Stimulated activated CD8-positive, alpha-beta memory T cell treated with anti-CD3 and anti-CD28 coated beads, Interleukin-2, amount 100 ng/mL, for 1 hour (primary cell): ENCODE measurements at places on chromosomes 12 and 14.
A peak's percentile ranks its signal among the peaks of the same experiment; 100 is the strongest.

DNA sequence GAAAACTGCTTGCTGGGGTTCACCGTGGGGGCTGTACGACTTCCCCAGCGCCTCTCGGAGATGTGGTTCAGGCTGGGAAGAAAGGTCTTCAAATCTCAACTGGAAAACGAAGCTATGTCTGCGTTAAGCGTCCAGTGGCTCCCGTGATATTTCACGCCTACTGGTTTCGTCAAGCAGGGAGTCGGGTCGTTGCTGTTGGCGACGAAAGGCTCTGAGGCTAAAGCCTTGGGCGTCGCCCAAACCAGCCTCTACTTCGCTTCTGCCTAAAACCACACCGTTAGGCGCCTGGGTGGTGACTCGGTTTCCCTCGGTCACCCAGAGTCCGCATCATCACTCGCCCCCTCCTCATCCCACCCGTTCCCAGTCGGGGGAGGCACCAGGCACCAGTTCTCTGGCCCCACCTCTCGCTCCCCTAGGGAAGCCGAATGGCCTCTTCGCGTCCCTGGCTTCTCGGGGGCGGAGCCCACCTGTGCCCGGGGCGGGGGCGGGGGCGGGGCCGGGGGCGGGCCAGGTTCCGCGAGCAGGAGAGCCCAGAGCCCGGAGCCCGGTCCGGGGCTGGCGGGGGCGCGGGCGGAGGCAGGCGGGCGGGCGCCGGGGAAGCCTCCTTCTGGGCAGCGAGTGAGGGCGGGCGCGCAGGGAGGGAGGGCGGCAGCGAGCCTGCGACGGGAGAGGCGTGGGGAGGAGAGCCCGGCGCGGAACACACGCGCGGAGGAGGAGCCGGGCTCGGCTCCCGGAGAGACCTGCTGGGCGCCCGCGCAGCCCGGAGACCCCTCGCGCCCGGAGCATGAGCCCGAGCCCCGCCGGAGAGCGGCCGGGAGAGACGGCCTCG lies at the start of gene B4GALNT3:
Gene B4GALNT3, plus strand, starts transcription at position 510 of the 829 bp plus-strand sequence. CDS start 438 bp downstream, outside the sequence.
- DNase-seq = no peak

GRCh38 chr14:50677527-50678063 lies 9.5 kb upstream of the SAV1 start:
- DNase-seq = no peak

DNA sequence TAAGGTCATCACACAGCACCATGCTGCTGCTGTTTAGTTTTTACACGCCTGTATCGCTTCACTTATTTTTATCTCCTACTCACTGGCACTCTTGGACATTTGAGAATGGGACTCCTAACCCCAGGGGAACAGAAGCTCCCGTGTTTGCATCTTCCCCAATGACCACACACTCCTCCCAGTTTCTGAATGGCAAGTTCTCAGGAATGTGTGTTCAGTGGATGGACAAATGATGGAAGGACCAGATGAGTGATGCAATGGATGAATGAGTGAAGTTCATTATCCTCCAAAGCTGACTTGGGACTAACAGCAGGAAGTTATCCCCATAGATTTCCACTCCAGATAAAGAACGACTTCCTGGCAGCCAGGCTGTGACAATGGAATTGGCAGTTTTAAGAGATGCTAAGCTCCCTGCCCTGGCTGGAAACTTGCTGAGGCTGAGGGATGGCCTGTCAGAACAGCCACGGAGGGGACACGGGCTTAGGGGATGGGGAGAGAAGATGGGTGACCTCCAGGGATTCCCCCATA lies 231.5 kb downstream of the SLC15A4 start:
- DNase-seq = no peak

DNA sequence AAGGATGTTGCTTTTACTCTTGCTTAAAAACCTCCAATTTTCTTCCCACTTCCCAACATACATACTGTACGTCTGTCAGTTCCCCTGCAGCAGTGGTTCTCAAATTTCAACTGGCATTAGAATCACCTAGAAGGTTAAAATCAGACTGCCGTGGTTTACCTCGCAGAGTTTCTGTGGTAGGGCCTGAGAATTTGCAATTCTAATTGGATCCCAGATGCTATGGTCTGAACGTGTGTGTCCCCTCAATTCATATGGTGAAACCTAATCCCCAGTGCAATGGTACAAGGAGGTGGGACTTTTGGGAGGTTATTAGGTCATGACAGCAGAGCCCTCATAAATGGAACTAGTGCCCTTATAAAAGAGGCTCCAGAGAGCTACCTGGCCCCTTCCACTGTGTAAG lies 226.9 kb downstream of the CRADD start:
- DNase-seq = no peak

- no peak for DNase-seq
Measured at GRCh38 chr14:76375484-76375883, 453 bp upstream of the ESRRB start.

DNA sequence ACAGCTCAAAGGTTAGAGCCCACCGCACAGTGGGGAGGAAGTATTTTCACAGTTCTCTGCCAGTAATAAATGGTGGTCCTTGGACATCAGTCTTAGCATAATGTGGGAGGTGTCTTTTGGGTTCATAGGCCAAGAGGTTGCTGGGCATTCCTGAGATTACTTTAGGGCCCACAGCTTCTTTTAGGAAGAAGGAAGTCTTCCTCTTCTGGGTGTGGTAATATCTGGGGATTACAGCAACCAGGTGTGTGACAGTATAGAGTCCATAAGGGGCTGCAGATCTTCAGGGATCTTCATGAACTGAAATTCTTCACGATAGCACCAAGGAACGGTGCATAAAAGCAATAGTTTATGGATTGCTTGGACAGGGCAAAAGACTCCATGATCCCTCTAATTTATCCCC lies 56.2 kb upstream of the PTGR2 start:
- no peak for DNase-seq

DNA sequence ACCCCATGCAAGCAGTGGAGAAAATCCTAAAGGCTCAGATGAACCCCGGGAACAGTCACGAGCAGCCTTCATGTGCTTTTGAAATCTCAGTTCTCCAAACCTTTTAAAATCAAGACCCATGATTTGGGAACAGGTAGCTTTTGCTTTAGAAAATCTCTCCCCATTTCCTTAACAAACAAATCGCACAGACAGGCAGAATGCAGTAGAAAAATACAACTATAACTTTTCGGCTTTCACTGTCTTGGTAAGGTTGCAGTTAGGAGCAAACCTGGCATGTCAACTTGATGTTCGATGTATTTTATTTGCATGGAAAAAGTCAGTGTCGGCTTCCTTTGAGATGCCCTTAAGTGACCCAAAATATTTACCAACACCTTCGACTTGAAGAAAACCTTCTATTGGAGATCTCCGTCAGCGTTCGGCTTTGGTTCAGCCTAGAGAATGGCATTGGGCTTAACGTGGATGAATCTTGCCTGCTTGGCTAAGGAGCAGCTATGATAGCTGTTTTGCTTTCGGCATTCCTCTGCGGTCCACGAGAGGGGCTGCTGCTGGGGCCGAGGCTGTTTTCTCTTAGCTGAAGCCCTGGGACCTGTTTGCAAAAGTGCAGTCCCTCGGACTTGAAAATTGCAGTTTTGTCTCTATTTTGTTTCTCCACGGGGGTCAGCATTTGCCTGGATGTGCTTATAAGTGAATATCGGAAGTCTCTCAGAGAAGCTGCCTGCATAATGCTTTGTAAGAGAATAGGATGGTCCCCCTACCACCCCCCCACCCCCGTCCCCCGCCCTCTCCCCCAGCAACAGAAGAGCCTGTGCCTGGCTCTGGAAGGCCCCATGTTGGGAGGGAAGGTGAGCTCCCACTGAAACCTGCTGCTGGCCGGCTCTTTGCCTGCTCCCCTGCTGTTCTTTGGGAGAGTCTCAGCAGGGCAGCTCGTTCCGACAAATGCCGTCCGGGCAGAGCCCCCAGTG lies 122.8 kb downstream of the AACS start:
- DNase-seq = no peak

DNA sequence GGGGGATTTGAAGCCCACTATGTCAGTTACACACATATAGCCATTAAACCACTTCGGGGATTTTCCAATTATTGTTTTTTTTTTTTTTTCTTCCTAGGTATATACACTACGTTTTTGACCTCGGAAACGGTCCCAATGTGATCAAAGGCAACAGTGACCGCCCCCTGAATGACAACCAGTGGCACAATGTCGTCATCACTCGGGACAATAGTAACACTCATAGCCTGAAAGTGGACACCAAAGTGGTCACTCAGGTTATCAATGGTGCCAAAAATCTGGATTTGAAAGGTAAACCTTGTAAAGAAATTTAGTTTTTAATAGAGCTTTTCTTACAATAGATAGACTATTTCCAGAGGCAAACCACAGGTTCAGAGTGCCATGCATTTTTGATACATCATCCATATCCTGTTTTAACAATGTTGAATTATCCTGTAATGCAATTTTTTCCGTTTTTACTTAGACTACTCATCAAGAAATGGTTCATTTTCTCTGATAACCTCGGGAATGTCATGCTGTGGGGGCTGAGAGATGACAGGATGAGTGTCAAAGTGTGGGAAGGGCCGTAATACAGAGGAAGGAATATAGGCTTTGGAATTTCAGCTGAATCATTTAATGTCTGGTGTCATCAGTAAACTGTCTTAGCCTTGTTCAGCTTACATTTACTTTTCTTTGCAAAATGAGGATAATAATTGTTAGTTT lies 797.1 kb downstream of the NRXN3 start:
- DNase-seq = no peak

- DNase-seq = no peak
Measured at GRCh38 chr14:86003998-86004397, 474.1 kb downstream of the FLRT2 start.

DNA sequence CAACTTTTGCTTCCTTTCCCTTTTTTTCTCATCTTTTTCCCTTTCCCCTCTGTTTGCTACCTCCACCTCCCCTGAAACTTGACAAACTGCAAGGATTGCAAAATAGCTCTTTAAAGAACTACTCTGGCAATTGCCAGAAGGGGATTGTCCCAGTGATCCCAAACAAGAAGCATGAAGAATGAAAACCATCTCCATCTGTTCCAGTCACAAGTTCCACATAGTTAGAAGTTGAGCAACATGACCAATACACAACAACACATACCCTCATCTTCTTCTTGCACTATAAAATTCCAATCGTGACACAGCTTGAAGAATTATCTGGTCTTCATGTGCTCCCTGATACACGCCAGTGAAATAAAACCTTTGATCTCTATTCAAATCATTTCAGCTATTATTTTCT lies 93.7 kb upstream of the USP15 start:
- no peak for DNase-seq

DNA sequence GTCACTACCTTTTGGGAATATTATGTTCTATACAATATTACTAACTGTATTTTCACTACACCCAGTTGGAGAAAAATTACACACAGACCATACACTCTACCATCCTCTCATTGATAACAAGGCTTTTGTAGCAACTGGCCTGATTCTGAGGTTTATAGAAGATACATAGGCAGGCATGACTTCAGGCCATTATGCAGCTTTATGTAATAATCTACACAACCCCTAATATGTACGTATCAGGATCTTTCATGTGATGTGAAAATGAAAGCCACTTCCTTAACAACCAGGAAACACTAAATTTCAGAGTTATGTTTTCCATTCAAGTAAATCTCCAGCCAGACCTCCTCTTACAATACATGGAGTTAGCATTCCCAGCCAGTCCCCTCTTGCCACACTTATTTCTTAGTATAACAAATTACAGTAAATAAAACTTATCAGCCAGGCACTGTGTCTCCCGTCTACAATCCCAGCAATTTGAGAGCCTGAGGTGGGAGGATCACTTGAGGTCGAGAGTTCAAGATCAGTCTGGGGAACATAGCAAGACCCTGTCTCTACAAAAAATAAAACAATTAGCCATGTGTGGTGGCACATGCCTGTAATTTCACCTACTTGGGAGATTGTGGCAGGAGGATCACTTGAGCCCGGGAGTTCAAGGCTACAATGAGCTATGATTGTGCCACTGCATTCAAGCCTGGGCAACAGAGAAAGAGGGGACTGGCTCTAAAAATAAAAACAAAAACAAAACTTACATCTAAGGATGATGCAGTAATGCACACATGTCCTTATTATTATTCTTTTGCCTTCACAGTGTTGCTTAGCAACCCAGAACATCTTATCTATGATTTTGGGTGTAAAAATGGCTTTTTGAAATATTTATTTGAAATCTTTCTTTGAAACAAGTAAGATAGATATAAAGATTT lies 10.4 kb upstream of the OSBPL8 start:
- DNase-seq = no peak

- DNase-seq = no peak
Measured at GRCh38 chr12:15538881-15539280, 216.6 kb downstream of the PTPRO start.

- no peak for DNase-seq
Measured at GRCh38 chr14:95045836-95046430, 111.4 kb downstream of the DICER1 start.

DNA sequence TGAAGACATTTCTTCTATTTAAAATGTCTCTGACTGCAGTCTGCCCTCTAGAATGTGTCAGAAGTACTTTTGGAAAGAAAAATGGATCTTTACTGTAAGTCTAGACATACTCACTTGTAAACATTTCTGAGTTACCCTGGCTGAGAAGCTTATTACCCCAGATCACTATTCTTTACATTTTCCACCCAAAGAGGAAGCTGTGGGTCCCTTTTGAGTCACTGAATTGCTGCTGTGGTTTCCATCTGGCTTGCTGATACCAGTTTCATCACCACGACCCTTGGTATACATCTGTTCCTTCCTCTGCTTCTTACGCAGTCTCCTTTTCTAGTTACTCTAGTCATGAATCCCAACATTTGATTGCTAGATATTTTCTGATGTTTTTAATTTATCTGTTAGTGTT lies 20.2 kb upstream of the CLEC4D start:
- no peak for DNase-seq

GRCh38 chr12:26434299-26435068 lies 239.1 kb downstream of the SSPN start:
- no peak for DNase-seq

GRCh38 chr14:104677512-104678332 lies 11.7 kb upstream of the INF2 start:
- peak; percentile 62 for DNase-seq

DNA sequence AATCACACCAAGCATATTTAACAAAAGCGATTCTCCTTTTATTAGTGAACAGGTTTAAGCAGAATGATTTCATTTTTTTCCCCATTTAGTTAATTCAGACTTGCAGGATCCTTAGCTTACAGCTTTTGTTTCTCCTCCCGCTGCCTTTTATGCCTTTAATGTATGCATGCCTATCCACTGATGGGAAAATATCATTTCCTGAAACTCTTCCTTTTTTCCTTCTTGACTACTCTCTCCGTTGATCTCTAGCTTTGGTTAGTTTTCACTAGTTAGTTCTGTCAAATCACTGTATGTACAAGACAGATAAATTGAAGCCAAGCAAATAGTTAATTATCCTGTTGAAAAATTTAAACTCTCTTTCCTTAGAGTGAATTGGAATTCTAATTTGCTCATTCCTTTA lies 26.3 kb downstream of the NKX2-1 start:
- no peak for DNase-seq
